ENCODE measurements at places on chromosomes 5 and 9.

- DNase-seq, result no peak
These were observed 87.6 kb downstream of the ADAMTS6 start for GRCh38 chr5:65394087-65394486.

GRCh38 chr5:153459051-153459743 is 31.3 kb upstream of the GRIA1 start:
- no peak for DNase-seq

GRCh38 chr9:133354766-133355165 is 1.5 kb downstream of the SURF1 start:
- DNase-seq, result no peak

GRCh38 chr5:122078116-122079110 is at the start of gene LOX:
LOX (minus strand) TSS chr5:122078259; CDS start chr5:122077985, 274 bp downstream.
- DNase-seq, result no peak

- DNase-seq, result no peak
These were observed 9.4 kb downstream of the STARD4 start for GRCh38 chr5:111502956-111503355.

GRCh38 chr5:56817263-56818014 is 2.1 kb downstream of the MAP3K1 start:
- no peak for DNase-seq

GRCh38 chr5:93570294-93571113 is 10.5 kb downstream of the NR2F1-AS1 start:
- no peak for DNase-seq

DNA sequence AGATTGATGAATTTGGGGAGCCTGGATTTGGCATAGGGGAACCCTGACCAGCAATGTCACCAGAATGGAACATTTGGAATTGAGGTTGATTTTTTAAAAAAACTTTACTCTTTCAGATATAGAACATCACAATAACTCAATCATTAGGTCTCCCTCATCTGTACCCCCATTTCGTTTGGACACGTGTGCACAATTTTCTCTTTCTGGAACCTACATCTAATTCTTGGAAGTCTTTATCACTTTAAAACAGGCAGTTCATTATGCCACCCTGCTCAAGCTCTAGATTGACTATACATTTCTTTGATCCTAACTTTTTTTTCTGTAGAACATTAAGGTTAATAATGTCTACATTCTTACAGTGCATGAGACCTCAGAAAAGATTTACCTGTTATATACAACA is 3.7 kb upstream of the SSBP2 start:
- DNase-seq, result no peak

- no peak for DNase-seq
These were observed 59.8 kb downstream of the PSD2 start for GRCh38 chr5:139855451-139855850.

DNA sequence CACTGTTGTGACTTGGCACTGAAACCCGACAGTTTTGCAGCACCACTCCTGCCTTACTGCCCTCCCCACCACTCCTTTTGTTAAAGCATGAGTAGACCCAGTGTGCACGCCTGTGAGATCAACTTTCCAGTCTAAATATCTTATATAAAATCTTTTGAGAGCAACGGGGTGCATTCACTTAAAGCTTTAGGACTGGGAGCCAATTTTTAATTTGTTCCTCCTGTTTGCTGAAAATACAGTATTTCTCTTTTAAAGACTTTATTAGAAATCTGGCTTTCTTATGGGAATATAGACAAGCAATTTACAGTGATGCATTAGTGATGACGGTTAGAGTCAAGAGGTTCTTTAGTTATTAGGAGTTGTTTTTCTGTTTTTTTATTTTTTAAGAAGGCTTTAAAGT is 397.5 kb downstream of the TMEM167A start:
- DNase-seq, result no peak

GRCh38 chr5:151108566-151108965 is 27.7 kb upstream of the TNIP1 start:
- DNase-seq, result no peak

GRCh38 chr5:168086104-168086610 is 205.3 kb upstream of the WWC1 start:
- DNase-seq, result no peak

DNA sequence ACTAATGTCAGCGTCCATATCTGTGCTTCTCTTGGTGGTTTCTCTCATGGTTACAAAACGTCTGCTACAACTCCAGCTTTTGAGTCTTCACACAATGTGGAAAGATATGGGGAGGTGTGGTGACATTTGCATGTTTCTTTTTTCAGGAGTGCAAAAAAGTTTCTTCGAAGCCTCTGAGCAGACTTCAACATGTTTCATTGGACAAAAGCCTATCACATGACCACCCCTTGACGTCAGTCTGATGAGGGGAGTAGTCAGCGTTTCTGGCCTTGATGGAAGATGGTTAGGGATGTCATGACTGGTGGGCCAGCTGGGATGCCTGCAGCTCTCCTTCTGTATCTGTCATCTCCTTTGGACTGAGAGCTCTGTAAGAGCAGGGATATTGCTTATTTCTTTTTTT is 61.4 kb downstream of the PTPDC1 start:
- DNase-seq, result no peak

DNA sequence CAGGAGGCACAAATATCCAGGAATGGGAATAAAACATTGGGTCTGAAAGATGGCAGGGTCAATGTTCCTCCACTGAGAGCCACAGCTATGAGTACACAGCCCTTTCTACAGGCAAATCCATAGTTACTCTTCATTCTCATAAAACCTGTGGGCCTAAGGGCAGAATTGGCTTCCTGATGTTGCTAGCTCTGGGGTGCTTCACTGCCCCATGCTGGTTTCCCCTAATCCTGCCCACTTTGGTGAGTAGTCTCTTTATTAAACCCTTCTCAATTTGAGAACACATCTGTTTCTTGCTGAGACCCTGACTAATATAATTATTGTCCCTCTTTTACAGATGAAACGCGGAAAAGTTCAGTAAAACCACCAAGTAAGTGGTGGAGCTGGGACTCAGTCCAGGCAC is 66.3 kb upstream of the RAI14 start:
- DNase-seq, result no peak

- DNase-seq, result no peak
These were observed 431.3 kb upstream of the ITGA1 start for GRCh38 chr5:52356311-52356918.

DNA sequence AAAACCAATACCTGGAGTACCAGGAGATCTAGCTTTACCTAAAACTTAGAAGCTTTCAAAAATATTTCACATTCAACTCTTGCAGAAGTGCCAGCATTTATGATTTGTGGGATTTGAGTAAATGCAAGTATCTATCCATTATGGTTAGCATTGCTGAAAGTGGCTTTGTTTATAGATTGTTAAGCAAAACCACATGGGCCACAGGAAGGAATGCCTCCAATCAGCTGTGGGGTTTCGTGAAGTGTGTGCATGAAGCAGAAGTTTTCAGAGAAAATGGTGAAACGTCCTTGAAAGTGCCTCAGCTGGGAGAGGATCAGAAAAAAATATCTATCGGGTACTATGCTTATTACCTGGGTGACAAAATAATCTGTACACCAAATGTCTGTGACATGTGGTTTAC is 4.2 kb downstream of the LECT2 start:
- DNase-seq, result no peak

GRCh38 chr9:4145482-4145881 is 154.4 kb downstream of the GLIS3 start:
- no peak for DNase-seq

- DNase-seq, result no peak
These were observed 216.9 kb upstream of the TLX3 start for GRCh38 chr5:171092194-171092593.

- DNase-seq, result no peak
These were observed 483.7 kb upstream of the PIK3R1 start for GRCh38 chr5:67731886-67732285.

DNA sequence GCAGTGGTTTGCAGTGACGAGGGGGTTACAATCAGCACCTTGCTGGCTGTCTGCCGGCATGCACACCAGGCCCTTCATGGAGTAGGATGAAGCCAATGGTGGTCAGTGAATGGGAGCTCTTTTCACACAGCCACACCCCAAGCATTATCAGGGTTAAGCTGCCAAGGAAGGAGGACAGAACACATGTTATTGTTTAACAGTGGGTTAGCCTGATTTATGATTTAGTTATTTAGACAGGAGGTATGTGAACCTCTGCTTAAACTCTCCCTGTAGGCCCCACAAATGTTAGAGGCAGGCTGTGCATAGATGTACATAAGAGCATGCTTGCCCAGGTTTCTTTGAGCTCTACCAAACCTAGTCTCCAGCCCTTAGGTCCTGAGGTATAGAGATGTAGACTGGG is 262.9 kb downstream of the SPOCK1 start:
- DNase-seq, result no peak

- DNase-seq, result no peak
These were observed 490.2 kb upstream of the RORB start for GRCh38 chr9:74006935-74007334.

GRCh38 chr5:83740741-83741140 is 20.1 kb upstream of the HAPLN1 start:
- DNase-seq, result no peak

- DNase-seq, result no peak
These were observed 49.0 kb downstream of the STOM start for GRCh38 chr9:121321016-121321503.

- DNase-seq, result no peak
These were observed 47.2 kb upstream of the PCAT7 start for GRCh38 chr9:94507531-94508258.

GRCh38 chr5:136012041-136012804 is 16.6 kb upstream of the TGFBI start:
- no peak for DNase-seq

DNA sequence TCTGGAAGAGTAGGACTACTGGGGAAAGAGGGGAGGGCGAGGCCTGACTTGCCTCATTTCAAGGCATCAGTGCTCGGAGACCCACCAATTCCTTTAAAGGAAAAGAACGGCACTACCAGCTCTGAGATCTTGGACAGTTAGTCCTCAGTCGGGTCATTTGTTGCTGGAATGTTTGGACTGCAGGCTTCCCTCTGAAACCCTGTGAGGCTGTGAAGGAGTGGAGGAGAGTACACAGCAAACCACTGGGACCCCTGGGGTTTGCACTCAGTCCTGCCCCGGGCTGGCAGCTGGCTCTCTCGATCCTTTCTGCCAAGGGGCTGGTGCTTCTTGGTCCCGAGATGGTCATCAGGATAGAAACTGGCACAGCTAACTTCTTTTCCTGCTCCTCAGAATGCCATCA is 194.5 kb downstream of the TRIO start:
- DNase-seq, result no peak

DNA sequence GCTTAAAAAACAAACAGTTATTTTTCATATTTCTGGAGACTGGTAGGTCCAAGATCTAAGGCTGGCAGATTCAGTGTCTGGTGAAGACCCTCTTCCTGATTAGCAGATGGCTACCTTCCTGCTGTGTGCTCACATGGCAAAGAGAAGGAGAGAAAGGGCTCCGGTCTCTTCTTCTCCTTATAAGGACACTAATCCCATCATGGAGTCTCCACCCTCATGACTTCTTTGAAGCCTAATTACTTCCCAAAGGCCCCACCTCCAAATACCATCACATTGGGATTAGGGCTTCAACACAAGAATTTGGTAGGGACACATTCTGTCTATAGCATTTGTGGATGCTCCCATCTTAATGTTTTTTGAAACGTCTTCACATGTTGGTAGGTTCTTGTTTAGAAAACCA is 391.1 kb downstream of the TMEM161B start:
- no peak for DNase-seq

- DNase-seq, result peak; percentile 59
These were observed 488 bp downstream of the VCP start for GRCh38 chr9:35071814-35072460.

Measured in activated T-cell treated with anti-CD3 and anti-CD28 coated beads, Interleukin-2, amount 50 U/mL, for 4 hours (primary cell).